ENCODE measurements at places on chromosomes 1 and 21. TPM values are rescaled to one million over a fixed set of nuclear protein-coding genes. Genes with fewer than 3 reads are reported as not detected.

DNA sequence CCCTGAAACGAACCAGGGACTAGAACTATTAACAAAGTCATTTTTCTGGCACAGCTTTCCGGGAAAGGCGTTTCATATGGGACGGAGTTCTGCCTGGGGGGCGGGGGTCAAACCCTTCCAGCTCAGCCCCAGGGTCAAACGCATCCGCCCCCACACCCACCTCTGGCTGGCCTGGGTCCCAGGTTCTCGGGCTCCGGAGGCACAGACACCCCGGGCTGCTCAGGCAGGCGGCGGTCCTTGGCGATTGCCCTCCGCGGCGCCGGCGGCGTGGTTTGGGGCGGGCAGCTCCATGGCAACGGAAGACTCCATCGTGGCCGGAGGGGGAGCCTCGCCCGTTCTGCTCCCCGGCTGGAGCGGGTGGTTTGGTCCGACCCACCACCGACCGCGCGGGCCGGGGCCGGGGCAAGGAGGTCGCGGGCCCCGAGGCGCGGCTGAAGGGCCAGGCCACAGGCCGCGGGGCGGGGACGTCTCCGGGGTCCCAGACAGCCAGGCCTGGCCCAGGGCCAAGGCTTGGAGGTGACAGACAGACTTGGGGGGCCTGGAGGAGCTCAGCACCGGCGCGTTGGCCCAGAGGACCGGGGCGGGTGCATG lies at the start of gene CFAP74:
Gene CFAP74 (minus strand): TSS at position 246 of the 591 bp plus-strand sequence. CDS start 12,830 bp downstream, outside the sequence.
- no peak for DNase-seq

DNA sequence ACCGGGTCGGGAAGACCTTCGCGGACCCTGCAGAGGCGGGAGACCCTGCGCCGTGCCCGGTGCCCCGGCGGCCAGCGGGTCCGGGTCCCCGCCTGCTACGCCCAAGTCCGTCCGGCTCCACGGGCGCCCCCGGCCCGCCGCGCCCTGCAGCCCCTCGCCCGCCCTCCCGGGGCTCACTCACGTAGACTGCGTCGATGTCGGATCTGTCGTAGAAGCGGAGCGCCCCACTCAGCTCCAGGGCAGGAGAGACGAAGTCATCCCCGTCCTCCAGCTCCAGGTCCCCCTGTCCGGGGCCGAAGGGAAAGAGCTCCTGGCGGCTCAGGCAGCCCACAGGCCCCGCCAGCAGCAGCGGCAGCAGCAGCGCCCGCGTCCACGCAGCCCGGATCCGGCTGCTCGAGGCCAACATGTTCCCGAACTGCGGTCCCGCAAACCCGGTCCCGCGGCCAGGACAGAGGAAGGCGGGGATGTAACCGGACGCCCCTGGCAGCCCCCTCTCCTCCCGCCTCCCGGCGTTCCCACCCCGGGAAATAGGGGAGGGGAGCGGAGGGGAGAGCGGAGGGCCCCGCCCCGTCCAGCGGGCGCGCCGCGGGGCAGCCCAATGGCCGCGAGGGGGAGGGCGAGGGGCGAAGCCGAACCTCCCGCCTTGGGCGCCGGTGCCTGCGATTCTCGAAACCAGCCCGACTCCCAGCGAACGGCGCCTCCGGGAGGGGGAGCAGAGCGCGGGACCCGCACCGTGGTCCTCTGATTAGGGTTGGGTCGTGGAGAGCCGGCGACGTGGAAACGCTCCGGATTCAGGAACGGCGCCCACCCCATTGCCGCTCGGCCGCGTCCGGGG lies at the start of gene NID1:
Gene NID1 (minus strand): TSS at position 417 of the 835 bp plus-strand sequence. CDS start 11 bp downstream, at position 406.
- peak; percentile 38 for DNase-seq

- no peak for DNase-seq
Observed at GRCh38 chr1:196558411-196558810, 49.8 kb downstream of the KCNT2 start.

- no peak for DNase-seq
Observed at GRCh38 chr1:8540261-8540941, 222.5 kb downstream of the SLC45A1 start.

DNA sequence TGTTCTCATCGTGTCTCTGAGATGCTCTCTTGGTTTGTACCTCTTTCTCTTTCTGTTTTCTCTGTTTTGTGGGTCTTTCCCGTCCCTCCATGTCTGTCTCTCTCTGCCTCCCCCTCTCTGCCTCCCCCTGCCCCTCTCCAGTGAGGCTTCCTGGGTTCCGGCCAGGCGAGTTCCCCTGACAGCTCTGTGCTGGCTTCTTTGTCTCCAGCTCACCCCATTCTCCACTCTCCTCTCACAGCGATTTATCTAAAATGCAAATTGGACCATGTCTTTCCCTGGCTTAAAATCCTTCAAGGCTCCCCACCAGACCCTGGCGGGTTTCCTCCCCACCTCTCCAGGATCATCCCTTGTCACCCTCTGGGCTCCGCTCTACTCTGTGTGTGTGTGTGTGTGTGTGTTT lies 202.4 kb upstream of the POU3F1 start:
- no peak for DNase-seq

- no peak for DNase-seq
Observed at GRCh38 chr1:93907718-93908117, 1.5 kb downstream of the GCLM start.

DNA sequence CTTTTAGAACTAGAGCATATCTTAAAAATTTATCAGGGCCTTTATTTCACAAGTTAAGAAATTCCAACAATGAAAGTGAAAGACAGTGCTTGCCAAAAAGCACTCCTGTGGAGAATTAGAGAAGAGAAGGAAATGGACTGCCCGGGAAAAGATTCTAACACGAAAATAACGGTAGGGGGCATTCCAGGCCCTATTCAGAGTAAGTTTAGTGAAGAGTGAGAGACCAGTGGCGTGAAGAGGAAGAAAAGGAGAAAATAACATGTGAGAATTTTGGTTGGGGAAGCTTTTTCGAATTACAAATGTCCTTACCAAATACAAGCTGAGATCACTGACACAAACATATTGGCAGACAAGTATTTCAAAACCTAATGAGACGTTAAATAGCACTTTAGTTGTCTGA lies 38.4 kb upstream of the RBM34 start:
- no peak for DNase-seq

DNA sequence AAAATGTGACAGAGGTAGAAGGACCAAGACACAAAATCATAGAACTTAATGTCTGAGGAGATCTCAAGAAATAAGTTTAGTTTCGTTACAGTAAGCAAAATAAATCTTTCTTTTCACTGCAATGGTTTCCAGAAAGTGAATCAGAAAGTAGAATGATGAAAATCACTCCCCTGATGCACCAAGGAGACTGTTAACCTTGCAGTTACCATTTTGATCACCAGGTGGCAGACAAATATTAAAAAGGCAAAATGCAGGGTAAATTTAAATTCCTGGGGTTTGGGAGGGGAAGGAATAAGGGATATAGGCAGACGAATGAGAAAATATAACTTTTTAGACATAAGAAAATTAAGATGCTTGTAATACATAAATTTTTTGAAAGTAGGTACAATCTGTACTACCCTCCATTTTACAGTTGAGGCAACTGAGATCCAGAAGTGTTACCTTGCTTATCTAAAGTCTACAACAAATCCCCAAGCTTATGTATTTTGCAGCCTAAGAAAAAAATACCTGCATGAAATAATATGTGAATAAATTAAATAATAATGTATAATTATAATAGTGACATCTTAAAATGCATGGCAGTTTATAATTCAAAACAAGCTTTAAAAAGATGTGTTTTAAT lies 253.2 kb downstream of the CRB1 start:
- no peak for DNase-seq

DNA sequence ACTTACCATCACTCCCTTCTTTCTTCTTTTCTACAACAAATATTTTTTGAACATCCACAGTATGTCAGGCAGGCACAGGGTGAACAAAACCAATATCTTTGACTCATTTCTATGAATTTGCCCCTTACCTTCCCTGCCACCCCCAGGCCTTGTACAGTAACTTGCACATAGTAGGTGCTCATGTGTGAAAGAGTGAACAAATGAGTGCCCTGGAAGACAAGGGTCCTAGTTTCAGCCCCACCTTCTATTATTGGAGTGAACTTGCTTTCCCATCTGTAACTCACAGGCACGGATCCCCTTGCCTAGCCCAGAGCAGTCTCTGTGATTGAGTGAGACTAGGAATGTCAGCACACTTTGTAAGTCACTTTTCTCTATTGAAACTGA lies 12.8 kb downstream of the ZDHHC18 start:
- no peak for DNase-seq

DNA sequence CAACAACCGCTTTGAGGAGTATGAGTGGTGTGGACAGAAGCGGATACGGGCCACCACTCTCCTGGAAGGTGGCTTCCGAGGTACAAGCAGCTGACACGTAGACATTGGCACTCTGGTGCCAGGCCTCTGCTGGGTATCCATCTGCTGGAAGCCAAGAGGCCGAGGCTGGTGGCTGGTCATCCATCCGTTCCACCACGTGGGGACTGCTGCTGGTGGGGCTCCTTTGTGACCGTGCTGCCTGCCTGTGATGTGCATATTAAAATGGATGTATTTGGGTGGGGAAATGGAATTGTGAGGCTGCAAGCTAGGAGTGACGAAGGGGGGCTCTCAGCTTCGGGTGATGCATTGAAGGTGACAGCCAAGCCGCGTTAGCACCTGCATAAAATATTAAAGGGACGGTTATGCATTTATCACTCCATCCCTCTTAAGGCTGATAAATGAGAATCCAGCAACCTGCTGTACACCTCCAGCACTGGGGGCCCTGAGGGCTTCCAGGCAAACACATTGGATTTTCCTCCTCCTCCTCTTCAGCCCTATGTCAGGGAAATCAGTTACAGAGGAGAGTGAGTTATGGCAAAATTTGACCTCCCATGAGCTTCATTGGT lies 38.1 kb downstream of the TMEM53 start:
- no peak for DNase-seq

DNA sequence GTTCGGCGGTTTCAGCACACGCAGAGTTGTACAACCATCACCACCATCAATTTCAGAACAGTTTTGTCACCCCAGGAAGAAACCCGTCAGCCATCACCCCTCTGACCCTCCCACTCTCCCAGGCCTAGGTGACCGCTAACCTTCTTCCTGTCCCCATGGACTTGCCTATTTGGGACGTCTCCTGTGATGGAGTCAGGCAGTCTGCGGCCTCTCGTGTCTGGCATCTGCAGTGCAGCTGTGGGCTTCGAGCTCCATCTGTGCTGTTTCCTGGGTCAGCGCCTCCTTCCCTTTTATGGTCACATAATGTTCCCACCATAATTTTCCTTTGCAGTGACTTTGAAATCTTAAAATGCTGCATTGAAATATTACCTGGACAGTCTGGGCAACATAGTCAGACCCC lies 24.4 kb downstream of the SLC45A1 start:
- DNase-seq, result no peak

DNA sequence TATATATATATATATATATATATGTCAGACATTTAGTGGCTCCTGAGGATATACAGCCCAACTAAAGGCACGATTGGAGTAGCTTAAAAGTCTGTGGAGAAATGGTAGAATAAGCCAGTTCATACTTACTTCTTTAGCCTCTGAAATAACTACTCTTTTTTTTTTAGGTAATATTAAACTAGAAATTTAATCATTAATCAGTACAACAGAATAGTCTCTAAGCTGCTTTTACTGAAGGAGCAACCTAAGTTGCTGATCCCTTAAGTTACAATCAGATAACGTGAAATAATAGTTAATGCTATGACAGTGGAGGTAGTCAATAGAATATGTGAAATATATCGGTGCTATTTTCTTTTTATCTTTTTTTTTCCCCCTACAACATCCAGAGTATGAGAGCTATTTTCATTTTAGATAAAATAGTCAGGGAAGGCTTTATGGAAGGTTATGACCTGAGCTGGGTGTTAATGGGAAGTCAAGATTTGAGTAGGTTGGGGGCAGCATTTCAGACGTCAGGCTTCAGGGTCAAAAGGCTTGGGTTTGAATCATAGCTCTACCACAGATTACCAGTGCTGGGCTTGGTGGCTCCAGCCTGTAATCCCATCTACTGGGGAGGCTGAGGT lies 15.6 kb downstream of the ZMPSTE24 start:
- DNase-seq, result no peak

DNA sequence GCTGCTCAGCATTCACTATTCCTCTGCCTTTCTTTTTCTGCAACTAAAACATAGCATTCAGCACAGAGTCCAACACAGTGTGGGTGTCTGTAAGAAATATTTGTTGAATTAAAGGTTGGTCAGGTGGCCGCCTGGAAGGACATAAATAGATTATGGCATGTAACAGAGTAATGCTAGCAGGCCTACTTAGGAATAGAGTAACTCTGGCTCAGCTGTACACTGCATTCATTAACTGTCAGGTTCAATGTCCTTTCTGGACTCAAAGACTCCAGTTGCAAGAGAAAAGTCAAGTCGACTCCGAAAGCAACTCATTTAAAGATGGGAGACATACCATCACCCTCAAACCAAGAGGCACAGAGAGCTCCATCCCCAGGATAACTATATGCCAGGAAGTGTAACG lies 116.0 kb downstream of the LMX1A start:
- no peak for DNase-seq

- no peak for DNase-seq
Observed at GRCh38 chr1:44554706-44555105, 119.6 kb downstream of the TMEM53 start.

GRCh38 chr1:239434181-239434580 lies 47.8 kb downstream of the CHRM3 start:
- DNase-seq, result no peak

The VANGL2 gene
- total RNA-seq, result 5.5 TPM

The SYTL1 gene
- 76.0 TPM for total RNA-seq

The XKR8 gene
- 6.1 TPM for total RNA-seq

The KPRP gene
- not detected for total RNA-seq

The FAM72B gene
- total RNA-seq, result 0.98 TPM

The INAVA gene
- total RNA-seq, result 0.44 TPM

The PAPPA2 gene
- 0.05 TPM for total RNA-seq

The TNFRSF1B gene
- 98.6 TPM for total RNA-seq

The UBL4B gene
- not detected for total RNA-seq

The DAB1 gene
- not detected for total RNA-seq

The TCHH gene
- total RNA-seq, result not detected

The NBPF6 gene
- total RNA-seq, result not detected

Data from activated B cell treated with CpG ODN at 0.5 μM for 24 hours (primary cell).